ENCODE measurements at places on chromosomes 11 and 22.

DNA sequence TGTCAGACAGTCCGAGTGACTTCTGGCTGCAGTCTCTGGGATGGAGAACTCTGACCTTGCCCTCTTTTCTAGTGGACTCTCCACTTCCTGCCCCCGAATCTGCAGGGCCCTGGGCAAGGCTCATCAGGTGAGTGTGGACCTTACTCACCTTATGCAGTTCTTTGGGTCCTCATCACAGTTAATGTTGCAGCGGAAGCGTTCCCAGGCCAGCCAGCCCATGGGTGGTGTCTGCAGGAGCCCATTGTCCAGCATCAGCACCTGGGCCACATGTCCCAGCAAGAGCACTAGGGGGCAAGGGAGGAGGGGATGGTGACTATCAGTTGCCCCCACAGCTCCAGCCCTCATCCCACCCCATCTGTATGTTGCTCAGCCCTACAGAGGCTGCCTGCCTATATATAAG lies 2.3 kb downstream of the NAGA start:
- no peak for DNase-seq

- DNase-seq = no peak
Observed at GRCh38 chr11:2272228-2272945, 2.0 kb upstream of the ASCL2 start.

DNA sequence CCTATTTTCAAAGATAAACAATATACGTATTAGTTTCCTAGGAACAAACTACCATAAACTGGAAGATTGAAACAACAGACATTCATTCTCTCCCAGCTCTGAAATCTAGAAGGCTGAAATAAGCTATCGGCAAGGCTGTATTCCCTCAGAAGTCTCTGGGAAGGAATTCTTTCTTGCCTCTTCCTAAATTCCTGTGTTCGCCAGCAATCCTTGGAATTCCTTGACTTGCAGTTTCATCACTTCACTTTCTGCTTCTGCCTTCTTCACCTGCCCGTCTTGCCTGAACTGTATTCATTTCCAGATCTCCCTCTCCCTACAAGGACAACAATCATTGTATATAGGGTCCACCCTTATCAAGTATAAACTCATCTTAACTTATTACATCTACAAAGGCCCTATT lies 17.7 kb upstream of the PRDM10 start:
- no peak for DNase-seq

GRCh38 chr11:118186346-118187107 lies 10.1 kb upstream of the SCN2B start:
- DNase-seq = no peak

Measured in NCI-H1092 (cell line).